ENCODE measurements at places on chromosomes 7 and 10.
A peak's percentile ranks its signal among the peaks of the same experiment; 100 is the strongest.

DNA sequence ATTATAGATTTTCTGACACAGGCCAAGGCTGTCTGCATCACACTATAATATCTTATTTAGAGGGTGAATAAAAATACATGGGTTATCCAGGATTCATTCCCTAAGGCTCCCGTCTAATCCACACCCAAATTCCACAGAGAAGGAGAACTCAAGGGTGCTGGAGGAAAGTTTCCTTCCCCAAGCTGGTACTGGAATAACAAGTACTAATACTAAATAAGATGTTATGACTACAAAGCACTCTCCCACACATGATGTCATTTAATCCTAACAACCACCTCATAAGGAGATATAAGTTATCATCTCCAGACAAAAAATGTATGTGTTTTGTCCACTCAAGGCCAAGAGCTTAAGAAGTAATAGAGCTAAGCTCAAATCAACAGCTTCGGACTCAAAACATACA lies 53.0 kb downstream of the SNX13 start:
- H3K27ac ChIP-seq, result no peak overlapping the region
- no peaks in the 10 kb centered on the region for H3K27me3 ChIP-seq
- no peak for DNase-seq
- no peaks in the 10 kb centered on the region for H3K36me3 ChIP-seq
- no peak overlapping the region for H3K4me3 ChIP-seq
- H3K4me1 ChIP-seq, result no peaks in the 10 kb centered on the region

DNA sequence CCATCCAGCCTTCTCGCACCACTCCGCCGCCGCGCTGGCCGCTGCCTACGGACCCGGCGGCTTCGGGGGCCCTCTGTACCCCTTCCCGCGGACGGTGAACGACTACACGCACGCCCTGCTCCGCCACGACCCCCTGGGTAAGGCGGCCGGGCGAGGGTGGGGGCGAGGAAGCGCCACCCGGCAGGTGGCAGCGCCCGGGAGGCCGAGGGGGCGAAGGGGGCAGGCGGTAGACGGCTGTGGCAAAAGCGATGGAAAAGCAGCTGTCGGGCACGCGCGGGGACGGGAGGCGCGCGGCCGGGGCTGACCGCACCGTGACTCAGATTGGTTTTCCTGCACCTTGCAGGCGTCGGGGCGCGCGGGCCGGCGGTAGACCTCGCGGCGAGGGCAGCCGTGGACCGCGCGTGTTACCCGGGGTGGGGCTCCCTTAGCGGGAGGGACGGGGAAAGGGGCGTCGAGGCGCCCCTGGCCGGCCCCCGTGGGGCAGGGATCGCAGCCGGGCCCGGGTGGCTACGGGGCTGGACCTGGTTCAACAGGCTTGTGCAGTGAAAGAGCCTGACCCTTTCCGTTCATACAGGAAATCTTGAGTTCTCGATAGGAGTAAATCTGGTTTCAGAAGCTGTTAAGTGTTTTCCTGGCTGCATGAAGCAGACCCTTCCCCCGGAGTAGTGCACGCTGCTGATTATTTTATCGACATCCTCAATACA lies 608 bp downstream of the HHEX start:
- peak overlapping the region; percentile 81 for H3K27ac ChIP-seq
- DNase-seq, result no peak
- H3K4me3 ChIP-seq, result peak overlapping the region; percentile 66
- H3K36me3 ChIP-seq, result peaks cover 4% of the 10 kb centered on the region
- H3K27me3 ChIP-seq, result no peaks in the 10 kb centered on the region

DNA sequence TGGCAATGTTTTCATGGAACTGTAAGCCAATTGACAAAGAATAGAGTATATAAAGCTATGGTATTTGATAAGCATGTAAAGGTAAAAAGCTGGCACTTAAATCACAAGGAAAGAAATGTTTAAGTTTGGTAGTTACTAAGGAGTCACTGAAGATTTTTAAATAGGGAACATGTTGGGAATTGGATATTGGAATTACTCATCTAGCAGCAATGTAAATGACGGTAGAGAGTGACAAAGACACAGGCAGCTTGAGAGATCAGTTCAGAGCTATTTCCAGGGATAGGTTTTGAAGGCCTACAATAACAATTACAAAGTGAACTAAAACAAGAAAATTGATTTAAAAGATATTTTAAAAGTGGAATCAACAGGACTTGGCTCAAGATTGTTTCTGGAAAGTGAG lies 36.8 kb downstream of the SP8 start:
- H3K36me3 ChIP-seq, result no peaks in the 10 kb centered on the region
- H3K4me3 ChIP-seq, result no peak overlapping the region
- no peaks in the 10 kb centered on the region for H3K4me1 ChIP-seq
- peaks cover 2% of the 10 kb centered on the region for H3K27me3 ChIP-seq
- DNase-seq, result no peak

- no peak overlapping the region for H3K27ac ChIP-seq
- no peak overlapping the region for H3K4me3 ChIP-seq
- DNase-seq, result peak; percentile 41
- no peaks in the 10 kb centered on the region for H3K36me3 ChIP-seq
These were observed 4.1 kb upstream of the C10orf120 start for GRCh38 chr10:122703483-122704448.

GRCh38 chr7:50781381-50782293 lies 1.1 kb downstream of the GRB10 start:
- DNase-seq, result no peak
- no peak overlapping the region for H3K27ac ChIP-seq
- H3K27me3 ChIP-seq, result no peaks in the 10 kb centered on the region
- no peaks in the 10 kb centered on the region for H3K36me3 ChIP-seq
- H3K4me1 ChIP-seq, result no peaks in the 10 kb centered on the region

- no peaks in the 10 kb centered on the region for H3K27me3 ChIP-seq
- no peak overlapping the region for H3K4me3 ChIP-seq
- no peaks in the 10 kb centered on the region for H3K36me3 ChIP-seq
These were observed 18.5 kb downstream of the WDR86 start for GRCh38 chr7:151391358-151391730.

DNA sequence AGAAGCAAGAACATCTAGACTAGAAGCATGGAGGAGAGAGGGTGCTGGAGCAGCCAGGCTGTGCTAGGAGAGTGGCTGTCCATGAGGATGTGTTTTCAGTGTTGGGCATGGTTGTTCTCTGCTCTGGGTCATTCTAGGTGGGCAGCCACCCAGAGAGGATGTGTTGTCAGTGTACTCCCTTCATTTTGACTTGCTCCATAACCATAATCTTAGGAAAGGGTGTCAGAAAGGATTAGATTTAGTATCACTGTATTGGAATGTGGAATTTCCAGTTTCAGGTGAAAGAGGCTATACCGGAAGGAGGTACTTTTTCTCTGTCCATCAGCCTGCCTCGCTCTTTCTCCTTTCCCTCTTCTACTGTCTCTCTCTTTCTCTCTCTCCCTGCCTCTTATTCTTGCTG lies 474.5 kb upstream of the PODXL start:
- H3K27ac ChIP-seq, result no peak overlapping the region
- no peaks in the 10 kb centered on the region for H3K4me1 ChIP-seq
- no peak overlapping the region for H3K4me3 ChIP-seq
- no peaks in the 10 kb centered on the region for H3K36me3 ChIP-seq

DNA sequence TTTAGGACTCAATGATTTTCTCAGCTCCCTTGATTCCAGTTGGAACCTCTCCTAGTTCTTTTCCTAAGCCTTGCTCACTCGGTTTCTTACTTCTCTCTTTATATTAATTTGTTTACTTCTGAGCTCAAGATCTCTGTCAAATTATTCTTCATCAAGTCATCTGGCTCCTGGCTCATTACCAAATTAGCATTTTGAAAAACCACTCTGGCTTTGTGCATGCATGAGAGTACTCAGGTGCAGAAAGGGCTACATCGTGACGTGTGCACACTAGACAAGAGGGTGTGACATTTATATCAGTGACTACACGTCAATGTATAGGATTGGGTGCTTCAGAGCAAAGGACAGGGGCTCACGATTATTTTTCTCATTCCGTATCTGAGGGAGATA lies 645.7 kb upstream of the DPP6 start:
- no peaks in the 10 kb centered on the region for H3K27me3 ChIP-seq
- H3K36me3 ChIP-seq, result no peaks in the 10 kb centered on the region
- no peak for DNase-seq
- H3K27ac ChIP-seq, result no peak overlapping the region
- H3K4me1 ChIP-seq, result no peaks in the 10 kb centered on the region

- no peak overlapping the region for H3K27ac ChIP-seq
- H3K36me3 ChIP-seq, result no peaks in the 10 kb centered on the region
- no peak overlapping the region for H3K4me3 ChIP-seq
- no peaks in the 10 kb centered on the region for H3K27me3 ChIP-seq
- DNase-seq, result no peak
- no peaks in the 10 kb centered on the region for H3K4me1 ChIP-seq
These were observed 66.5 kb upstream of the SKAP2 start for GRCh38 chr7:26930845-26931244.

GRCh38 chr7:2411815-2412586 lies 8.6 kb downstream of the CHST12 start:
- peaks cover 13% of the 10 kb centered on the region for H3K4me1 ChIP-seq
- no peaks in the 10 kb centered on the region for H3K27me3 ChIP-seq
- no peak for DNase-seq
- 0 out of 2 replicates have a peak overlapping the region, but pooled peaks have one; percentile 12 for H3K27ac ChIP-seq
- H3K36me3 ChIP-seq, result no peaks in the 10 kb centered on the region

GRCh38 chr10:73039635-73040034 lies 57.0 kb downstream of the P4HA1 start:
- peaks cover 5% of the 10 kb centered on the region for H3K4me1 ChIP-seq
- H3K27me3 ChIP-seq, result no peaks in the 10 kb centered on the region
- no peak overlapping the region for H3K4me3 ChIP-seq
- H3K27ac ChIP-seq, result no peak overlapping the region

DNA sequence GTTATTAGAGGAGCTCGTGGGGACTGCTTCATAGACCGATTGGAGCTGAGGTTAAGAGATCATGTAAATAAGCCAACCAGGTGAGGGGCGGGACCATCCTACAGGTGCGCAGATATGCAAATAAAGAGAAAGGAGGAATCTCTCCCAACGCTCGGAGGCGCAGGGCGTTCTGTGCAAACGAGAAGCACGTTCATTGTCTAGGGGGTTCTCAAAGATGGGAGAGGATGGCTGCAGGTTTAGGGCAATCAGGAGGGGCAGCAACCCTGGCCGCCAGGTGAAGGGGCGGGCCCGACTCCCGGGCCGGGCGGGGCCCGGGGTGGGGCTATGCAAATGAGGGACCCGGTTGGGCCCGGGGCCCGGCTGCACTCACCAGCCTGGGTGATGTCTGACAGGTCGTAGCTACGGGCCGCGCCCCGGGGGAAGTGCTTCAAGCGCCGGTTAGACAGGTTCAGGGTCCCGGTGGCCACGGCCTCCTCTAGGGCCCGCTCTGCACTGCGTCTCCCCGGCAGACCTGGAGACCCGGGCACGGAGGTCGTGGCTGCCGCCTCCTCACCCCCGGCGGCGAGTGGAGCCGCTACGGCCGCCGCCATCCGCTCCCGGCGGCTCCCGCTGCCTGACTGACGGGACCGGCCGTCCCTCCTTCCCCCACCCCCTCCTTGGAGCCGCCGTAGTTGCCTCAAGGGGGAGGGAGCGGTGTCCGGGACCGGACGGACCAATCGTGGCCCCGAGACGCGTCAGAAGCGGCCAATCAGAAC lies at the start of gene LRCH4:
Gene LRCH4 (minus strand): TSS at position 619 of the 755 bp plus-strand sequence. CDS start 29 bp downstream, at position 590.
- peaks cover 12% of the 10 kb centered on the region for H3K4me1 ChIP-seq
- peak within 1 kb of the TSS; percentile 86 for H3K27ac ChIP-seq
- DNase-seq, result no peak
- H3K4me3 ChIP-seq, result peak within 1 kb of the TSS; percentile 93
- no peaks in the 10 kb centered on the region for H3K27me3 ChIP-seq

- no peak overlapping the region for H3K27ac ChIP-seq
- H3K4me1 ChIP-seq, result no peaks in the 10 kb centered on the region
- no peak overlapping the region for H3K4me3 ChIP-seq
- no peaks in the 10 kb centered on the region for H3K27me3 ChIP-seq
These were observed 1069.1 kb upstream of the AUTS2 start for GRCh38 chr7:68529221-68529620.

- no peak overlapping the region for H3K4me3 ChIP-seq
- H3K27ac ChIP-seq, result no peak overlapping the region
- no peak for DNase-seq
- no peaks in the 10 kb centered on the region for H3K36me3 ChIP-seq
These were observed 238.4 kb downstream of the ARHGAP21 start for GRCh38 chr10:24485304-24485703.

DNA sequence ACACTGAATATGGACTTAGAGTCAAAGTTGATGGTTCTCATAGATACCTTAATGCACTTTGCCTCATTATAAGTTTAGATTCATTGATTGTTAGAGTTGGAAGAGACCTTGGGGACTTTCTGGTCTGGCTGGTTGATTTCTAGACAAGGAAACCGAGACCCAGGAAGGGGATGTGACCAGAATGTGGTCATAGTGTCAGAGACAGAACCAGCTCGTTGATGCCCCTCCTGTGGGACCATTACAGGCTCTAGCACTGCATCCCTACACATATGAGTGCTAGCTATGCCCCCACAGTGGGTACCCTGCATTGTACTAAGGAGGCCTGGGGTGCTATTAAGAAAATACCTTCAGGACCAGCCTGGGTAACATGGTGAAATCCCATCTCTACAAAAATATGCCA lies 306.6 kb downstream of the CAMK1D start:
- no peaks in the 10 kb centered on the region for H3K27me3 ChIP-seq
- no peaks in the 10 kb centered on the region for H3K36me3 ChIP-seq
- H3K27ac ChIP-seq, result no peak overlapping the region
- no peak for DNase-seq
- no peak overlapping the region for H3K4me3 ChIP-seq

DNA sequence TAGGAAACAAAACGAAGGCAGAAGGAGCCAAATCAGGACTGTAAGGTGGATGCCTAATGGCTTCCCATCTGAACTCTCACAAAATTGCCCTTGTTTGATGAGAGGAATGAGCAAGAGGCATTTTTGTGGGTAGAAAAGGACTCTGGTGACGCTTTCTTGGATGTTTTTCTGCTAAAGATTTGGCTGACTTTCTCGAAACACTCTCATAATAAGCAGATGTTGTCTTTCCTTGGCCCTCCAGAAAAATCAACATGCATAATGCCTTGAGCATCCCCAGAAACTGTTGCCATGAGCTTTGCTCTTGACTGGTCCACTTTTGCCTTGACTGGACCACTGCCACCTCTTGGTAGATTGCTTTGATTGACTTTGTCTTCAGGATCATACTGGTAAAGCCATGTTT lies 13.5 kb downstream of the PTPN12 start:
- H3K4me3 ChIP-seq, result no peak overlapping the region
- no peak for DNase-seq
- H3K27me3 ChIP-seq, result no peaks in the 10 kb centered on the region
- H3K4me1 ChIP-seq, result peaks cover 12% of the 10 kb centered on the region
- H3K27ac ChIP-seq, result no peak overlapping the region

DNA sequence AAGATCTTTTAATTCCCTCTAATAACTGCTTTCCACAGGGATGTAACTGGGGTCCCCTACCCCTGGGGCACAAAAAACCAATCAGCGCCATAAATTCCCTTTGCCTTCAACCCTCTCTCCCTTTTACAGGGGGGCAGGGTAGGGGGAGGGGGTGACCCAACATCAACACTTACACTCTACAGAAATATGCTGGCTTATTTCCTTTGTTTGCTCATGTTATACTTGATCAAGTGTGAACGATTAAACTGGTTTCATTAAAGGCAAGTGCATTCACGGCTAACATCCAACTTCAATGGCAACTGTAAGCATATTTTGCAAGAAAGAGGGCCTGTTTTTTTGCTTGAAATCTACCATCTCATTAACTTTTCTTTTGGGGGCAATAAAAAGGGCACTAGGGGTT lies 2.9 kb downstream of the CTBP2 start:
- H3K27ac ChIP-seq, result peak overlapping the region; percentile 97
- DNase-seq, result no peak
- peak overlapping the region; percentile 83 for H3K4me3 ChIP-seq
- no peaks in the 10 kb centered on the region for H3K27me3 ChIP-seq

- H3K4me3 ChIP-seq, result no peak overlapping the region
- H3K27ac ChIP-seq, result 0 out of 2 replicates have a peak overlapping the region, but pooled peaks have one; percentile 8
- H3K4me1 ChIP-seq, result peaks cover 3% of the 10 kb centered on the region
These were observed 15.8 kb downstream of the ANKRD22 start for GRCh38 chr10:88835910-88836221.

All from Panc1 (cell line).